RPMI7951 (cell line): ENCODE measurements at places on chromosomes 2 and 18. TPM values are rescaled to one million over a fixed set of nuclear protein-coding genes. Genes with fewer than 3 reads are reported as not detected.

The PROC gene
- 0.48 TPM in 1 of 2 replicates, not detected in the other for total RNA-seq

The LBX2 gene
- total RNA-seq, result 6.7 and 10.6 TPM in 2 replicates

The FSHR gene
- total RNA-seq, result not detected in 2 replicates

The SERPINB3 gene
- 0.20 TPM in 1 of 2 replicates, not detected in the other for total RNA-seq

The INO80D gene
- total RNA-seq, result 5.0 and 5.3 TPM in 2 replicates

The TFCP2L1 gene
- under 0.01 TPM in 1 of 2 replicates, not detected in the other for total RNA-seq

The C2orf80 gene
- total RNA-seq, result not detected in 2 replicates

The FEV gene
- not detected in 2 replicates for total RNA-seq

The ALPG gene
- not detected in 2 replicates for total RNA-seq

The BCL11A gene
- under 0.01 TPM in 1 of 2 replicates, not detected in the other for total RNA-seq

The FBXO15 gene
- 0.96 and 2.3 TPM in 2 replicates for total RNA-seq

The LRRC30 gene
- not detected in 2 replicates for total RNA-seq

The MC5R gene
- 0.49 TPM in 1 of 2 replicates, not detected in the other for total RNA-seq

DNA sequence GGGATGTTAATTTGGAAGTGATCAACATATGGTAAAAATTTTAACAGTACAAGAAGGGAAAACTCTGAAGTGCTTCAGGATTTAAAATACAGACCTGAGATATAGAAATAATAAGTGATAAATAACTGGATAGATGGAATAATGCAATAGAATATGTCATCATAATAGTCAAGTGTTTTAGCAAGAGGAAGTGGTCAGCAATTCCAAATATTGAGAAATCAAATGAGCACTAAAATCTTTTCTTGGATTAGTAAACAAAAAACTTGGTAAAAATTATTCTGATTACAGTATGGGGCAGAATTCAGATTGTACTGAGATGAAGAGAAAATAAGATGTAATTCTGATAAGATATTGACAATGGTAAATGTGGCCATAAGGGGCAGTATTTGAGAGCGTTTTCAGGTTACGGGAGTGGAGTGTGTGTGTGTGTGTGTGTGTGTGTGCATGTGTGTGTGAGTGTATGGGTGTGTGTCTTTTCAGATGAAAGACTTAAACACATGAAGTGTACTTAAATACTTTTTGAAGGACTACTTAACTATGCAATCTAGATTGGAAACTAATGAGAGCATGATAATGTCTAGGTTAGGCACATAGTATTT is 217.9 kb upstream of the ITGA4 start:
- peak; percentile 27 for DNase-seq

DNA sequence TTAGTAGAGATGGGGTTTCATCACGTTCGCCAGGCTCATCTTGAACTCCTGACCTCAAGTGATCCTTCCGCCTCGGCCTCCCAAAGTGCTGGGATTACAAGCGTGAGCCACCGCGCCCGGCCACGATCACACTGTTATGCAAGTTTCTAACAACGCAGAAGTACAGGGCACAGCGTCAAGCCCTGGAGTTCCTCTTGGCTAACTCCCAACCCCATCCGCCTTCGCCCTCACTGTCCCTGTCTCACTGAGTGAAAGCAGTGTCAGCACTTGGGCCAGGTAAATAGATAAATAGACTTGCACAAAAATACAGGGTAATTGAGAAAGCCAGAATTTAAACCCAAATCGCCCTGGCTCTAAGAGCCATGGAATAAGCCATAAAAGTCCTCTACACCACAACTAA is 111.7 kb downstream of the ACVR1 start:
- DNase-seq, result no peak

DNA sequence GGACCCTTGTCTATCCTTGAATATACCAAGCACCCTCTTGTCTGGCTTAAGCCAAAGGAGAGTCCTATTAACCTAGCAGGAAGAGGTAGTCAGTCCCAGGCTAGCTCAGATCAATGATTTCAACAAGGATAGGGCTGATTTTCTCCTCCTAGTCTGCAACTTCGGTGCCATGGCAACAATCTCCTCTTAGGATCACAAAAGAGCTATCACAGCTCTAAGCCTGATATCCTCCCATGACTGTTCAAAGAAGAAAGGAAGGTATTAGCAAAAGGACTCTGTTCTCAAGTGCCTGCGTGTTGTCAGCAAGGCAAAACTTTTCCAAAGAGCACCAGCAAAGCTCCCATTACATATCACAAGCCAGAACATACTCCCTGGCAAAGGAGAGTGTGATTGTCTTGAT is 58.7 kb upstream of the DDX18 start:
- no peak for DNase-seq

GRCh38 chr2:145652036-145652435 is 1132.1 kb upstream of the ZEB2 start:
- no peak for DNase-seq

DNA sequence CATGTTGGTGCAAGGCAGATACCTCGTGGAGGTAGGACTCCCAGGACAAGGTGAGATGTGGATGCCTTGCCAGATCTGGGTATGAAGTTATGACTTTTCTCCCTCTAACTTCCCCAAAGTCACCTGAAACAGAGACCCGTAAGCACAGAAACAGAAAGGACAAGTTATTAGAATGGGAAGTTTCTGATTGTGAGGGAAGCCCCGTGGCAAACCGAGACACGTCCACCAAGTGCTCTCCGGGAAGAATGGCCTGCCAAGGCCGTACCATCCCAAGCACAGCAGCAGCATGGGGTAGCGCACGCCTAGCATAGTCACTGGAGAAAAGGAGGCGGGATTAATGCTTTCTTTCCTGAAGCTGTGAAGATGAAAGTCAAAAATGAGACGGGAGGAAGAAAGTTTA is 110.6 kb downstream of the ZNF532 start:
- no peak for DNase-seq

GRCh38 chr2:197274349-197274748 is 36.2 kb downstream of the ANKRD44 start:
- no peak for DNase-seq

- no peak for DNase-seq
These were observed 195.4 kb upstream of the ARL4C start for GRCh38 chr2:234691968-234692955.

GRCh38 chr2:168798076-168798887 is 4.2 kb upstream of the NOSTRIN start:
- DNase-seq, result no peak

GRCh38 chr2:43944915-43945314 is 50.9 kb downstream of the LRPPRC start:
- no peak for DNase-seq

DNA sequence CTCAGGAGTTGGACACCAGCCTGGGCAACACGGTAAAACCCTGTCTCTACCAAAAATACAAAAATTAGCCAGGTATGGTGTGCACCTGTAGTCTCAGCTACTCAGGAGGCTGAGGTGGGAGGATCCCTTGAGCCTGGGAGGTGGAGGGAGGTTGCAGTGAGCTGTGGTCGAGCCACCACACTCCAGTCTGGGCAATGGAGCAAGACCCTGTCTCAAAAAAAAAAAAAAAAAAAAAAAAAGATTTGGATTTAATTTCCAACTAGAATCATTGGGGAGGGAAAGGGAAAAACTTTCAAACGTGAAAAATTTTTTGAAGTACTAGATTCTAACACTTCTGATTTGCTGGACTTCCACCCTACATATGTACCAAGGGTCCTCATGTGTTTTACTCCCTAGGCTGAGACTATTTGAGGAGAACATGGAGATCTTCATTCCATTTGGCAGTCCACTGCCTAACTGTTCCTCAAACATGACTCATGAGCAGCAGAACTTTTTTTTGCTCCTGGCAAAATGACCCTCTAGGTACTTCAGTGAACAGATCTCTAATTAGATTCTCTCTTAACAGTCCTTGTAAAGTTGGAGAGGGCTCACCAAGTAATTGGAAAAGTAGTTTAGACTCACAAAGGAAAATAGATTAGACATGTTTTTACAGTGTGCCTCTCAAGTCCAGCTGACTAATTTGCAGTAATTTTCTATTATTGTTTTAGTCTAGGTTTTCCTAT is 267.6 kb downstream of the METTL4 start:
- peak; percentile 78 for DNase-seq

DNA sequence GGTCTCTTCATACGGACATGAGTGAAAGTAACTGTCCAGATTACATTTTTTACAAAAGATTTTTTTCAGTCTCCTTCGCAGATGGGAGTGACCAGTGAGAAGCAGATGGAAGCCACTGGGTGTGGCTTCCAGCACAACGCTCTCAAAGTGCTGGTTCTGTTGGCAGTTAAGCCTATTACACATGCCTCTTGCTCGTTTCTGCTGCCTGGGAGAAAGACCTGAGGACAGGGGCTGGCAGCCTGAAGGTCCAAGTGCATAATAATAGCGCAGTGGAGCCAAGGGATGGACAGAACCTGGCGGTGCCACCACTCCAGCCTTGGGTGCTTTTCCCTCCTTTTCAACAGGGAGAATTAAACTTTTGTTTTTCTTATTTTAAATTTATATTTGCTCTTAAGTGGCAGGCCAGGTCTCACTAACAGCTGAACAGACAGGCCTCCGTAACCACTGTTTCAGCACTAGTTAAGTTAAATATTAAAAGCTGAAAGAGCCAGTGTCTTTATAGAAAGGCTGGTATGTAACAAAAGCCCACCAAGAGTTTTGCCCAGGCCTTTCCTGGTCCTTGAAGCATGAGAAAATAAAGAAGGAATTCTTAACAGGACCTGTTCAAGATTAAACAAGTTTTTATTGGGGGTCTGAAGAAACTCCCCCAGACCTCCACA is 1.2 kb upstream of the SKA1 start:
- no peak for DNase-seq

DNA sequence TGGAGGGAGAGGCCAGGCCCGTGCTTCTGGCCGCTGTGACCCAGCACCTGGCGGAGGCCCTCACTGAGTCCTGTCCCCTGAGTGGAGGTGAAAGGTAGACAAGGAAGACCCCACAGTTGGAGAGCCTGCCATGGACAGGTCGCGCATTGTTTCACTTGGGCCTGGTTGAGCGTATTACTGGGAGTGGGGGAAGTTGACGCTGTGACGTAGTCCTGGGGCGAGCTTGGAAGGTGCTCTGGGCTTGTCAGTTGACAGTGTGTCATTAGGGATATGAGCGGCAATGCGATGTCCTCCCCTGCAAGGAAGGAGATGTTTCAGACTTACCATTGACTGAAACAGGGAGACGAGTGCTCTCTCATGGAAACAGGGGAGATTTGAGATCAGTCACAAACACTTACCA is 127.1 kb downstream of the SH3RF3 start:
- DNase-seq, result no peak

DNA sequence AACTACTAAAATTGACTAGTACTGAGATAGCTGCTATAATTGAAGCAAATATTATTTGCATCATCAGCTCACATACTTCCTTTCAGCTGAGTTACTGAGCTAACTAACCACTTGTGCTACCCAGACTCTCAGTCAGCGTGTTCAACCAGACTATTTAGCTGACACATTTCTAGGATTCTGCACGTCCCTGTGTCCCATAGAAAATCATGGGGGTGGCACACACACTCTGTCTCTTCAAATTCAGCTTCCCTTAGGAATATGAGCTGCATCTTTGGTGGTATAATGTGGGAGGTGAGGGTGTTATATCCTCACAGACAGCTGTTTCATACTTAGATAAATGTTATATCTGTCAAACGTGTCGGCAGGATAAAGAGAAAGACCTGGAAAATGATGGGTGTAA is 424.0 kb downstream of the CDH2 start:
- DNase-seq, result no peak

DNA sequence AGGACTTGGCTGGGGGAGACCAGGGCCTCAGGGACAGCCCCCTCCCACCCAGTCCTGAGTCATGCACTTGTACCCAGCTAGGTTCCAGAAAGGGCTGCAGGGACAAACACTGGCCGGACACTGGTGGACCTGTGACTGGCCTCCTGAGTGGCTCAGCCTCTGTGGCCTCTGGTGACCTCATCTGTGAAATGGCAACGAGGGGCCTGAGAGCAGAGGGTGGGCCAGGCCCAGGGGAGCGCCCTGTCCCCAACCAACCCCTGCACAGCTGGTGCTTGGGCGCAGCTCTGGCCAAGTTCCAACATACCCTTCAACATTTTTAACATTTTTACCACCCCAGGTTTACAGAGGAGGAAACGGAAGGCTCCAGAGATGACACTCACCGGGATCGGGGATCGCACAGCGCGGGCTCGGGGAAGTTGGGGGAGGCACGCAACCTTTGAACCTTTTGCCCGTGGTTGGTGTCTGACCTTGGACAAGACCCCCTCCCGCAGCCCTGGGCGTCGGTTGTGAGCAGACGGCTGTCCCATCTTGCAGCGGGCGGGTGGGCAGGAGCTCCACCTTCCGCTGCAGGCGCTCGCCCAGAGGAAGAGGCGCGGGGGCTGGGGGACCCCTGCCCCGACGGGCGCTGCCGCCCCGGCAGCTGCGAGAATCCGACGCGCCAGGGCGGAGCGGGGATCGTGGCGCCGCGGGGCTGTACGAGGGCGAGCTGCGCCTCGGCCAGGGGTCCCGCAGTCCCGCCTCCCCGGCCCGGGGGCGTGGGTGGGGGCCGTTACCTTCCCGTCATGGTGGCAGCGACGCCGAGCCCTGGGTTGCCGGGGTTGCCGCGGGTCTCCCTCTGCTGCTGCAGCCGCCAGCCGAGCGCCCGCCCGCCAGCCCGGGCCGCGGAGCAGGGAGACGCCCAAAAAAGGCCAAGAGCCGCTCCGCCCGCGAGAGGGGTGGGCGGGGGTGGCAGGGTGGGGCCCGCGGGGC is 805 bp downstream of the LIMS2 start:
- DNase-seq, result peak; percentile 25

GRCh38 chr2:88942798-88943197 is 251.3 kb downstream of the RPIA start:
- no peak for DNase-seq

GRCh38 chr2:21223618-21224017 is 99.8 kb downstream of the TDRD15 start:
- no peak for DNase-seq

DNA sequence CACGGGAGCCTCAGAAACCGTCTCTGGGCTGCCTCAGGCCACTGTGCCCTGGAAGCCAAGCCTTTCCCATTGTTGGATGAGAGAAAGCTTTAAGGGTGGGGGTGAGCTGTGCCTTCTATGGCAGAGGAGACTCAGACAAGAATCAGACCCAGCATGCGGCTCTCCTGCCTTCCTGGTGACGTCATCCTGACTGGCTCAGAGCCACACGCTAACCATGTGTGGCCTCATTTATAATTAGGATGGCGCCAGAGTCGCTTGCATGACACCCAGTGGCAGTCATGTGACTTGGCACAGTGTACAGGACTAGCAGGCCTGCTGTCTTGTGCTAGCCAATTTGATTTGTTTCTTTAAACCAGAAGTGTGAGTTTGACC is 99.1 kb downstream of the SH3BP4 start:
- DNase-seq, result peak; percentile 99

- no peak for DNase-seq
These were observed 260.0 kb downstream of the ASXL3 start for GRCh38 chr18:33838054-33838453.

- no peak for DNase-seq
These were observed 23.9 kb downstream of the WDFY1 start for GRCh38 chr2:223921204-223921603.

DNA sequence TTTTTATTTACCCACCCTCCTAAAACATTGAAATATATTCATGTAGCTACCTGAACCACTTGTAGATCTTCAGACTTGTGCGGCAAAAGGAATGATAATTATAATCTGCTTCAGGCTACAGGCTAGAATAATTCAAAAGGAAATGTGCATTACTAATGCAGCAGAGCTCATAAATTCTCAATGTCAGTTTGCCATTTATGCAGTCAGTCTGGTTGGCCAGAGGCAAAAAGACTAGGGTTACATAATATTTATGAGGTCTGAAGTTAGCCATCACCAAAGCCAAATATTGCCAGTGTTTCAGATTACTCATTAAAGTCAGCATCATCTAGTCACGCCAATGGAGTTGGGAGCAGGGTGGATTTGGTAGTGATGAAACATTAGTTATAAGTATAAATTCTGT is 38.9 kb downstream of the METAP1D start:
- peak; percentile 95 for DNase-seq

GRCh38 chr2:79910643-79911042 is 393.9 kb downstream of the LRRTM1 start:
- no peak for DNase-seq
